ENCODE measurements at places on chromosomes 12 and 14.

DNA sequence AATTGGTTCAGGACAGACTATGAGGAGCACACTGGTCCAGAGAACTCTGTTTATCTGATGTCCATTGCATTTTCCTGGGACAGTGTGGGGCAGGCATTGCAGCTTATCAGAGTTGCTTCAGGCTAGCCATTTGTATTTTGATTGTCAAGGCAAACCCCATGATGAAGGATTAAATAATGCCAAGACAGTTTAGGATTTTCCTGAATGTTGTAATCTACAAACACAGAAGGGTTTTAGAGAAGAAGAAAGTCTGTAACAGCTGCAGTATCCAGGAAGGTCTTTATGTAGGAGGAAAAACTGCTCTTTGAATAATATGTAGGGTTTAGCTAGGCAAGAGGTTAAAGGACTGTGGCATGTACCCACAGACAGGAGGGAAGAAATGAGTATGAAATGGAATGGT lies 32.2 kb upstream of the UNC79 start:
- no peak for DNase-seq

DNA sequence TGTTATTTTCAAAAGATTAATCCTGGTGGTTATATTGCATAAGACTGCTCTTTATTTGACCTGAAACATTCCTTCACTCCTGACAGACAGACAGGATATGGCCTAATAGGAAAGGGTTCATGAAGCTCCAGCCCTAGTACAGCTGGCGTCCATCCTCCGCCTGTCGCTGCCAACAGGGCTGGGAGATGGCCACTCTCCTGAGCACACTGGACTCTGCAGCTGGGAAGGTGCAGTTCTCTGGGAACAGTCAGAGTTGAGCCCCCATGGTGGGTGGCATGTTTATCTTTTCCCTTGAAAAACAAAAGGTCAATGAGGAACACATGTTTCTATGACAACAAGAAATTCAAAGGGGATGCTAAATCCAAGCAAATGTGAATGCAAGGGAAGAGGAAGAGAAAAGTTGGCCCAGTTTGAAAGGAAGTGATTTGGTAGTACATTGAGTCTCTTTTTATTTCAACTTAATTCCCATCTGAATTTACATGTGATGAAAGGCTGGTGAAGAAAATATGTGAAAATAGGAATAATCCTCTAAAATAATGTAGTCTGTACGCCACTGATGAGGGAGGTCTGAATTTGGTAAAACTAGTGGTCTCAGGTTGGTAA lies 89.9 kb upstream of the DCN start:
- no peak for DNase-seq

DNA sequence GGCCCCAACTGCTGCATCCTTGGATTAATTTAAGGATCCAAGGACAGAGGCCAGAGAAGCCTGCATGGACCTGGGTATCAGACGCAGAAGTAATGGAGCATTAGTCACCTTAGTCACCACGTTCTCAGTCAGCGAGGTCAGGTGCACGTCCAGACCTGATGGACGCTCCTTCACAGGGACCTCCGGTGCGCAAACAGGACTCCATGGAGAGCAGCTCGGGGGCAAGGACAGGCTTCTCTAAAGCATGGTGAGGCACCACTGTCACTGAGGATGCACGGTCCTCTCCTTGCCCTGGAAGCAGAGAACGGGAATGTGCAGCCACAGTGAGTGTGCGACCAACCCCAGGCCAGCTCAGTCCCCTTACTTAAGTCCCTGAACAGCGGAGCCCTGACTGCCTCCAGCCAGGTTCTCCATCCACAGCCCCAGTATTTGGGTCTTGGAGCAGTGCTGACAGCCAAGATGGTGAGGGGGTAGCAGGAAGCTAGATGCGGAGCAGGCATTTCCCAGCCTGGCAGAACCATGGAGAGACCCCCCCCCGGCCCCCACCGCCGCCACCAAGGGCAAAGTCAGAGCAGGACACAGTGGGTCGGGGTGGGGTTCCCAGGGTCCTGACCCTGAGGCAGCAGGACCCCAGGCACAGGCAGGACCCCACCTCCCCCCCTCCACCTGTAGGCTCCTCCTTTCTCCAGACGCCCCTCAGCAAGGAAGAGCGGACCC lies 253.4 kb upstream of the SFSWAP start:
- DNase-seq = no peak

- no peak for DNase-seq
These were observed 44.3 kb downstream of the PELI2 start for GRCh38 chr14:56162476-56162875.

DNA sequence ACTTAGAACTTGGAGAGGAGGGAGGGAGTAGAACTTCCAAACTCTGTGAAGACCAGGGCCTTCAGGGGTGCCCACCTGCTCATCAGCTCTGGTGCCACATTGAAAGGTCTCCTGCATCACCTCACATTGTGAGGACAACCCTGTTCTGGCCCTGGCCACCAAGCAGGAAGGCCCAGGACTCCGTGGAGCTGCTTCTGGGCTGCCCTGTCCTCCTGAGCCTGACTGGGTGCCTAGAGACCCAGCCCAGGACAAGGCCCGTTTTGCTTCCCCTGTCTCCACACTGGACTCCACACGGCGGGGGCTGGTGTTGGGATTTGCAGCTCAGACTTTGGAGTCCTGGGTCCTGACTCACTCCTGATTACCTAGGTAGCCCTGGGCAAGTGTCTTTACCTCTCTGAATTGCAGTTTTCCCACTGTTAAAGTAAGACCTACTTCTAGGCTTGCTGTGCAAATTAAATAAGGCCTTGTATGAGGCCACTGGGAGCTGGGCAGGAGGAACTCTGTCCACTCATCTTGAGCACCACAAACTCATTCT lies 12.5 kb upstream of the KRT82 start:
- no peak for DNase-seq

- no peak for DNase-seq
These were observed 57.8 kb upstream of the METAP2 start for GRCh38 chr12:95416111-95416636.

DNA sequence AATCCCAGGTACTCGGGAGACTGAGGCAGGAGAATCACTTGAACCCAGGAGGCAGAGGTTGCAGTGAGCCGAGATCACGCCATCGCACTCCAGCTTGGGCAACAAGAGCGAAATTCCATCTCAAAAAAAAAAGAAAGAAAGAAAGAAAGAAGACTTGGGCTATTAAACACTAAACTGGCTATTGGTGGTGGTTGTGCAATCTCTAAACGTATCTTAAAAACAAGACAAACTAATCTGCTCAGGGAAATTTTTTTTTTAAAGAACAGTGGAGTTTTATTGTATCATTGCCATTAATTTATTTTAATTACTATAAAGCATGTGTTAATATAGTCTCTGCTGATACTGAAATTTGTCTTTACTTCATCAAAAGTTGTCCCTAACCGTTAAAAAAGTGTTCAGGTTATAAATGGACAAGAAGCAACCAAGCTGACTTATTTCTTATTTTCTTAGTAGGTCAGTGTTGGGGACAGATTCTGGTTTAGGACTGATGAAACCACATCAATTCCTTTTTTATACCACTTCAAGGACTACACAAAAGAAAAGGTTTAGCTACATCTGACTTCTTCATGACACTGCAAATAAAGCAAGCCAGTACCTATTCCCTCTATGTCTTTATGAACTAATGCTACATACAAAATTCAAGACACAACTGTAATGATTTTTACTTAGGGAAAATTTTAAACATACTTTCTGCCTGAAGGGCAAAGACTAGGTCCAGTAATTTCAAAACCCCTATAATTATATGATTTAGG lies 68.7 kb upstream of the KRAS start:
- no peak for DNase-seq

GRCh38 chr12:70386771-70387170 lies 20.7 kb downstream of the KCNMB4 start:
- no peak for DNase-seq

- no peak for DNase-seq
These were observed 42.9 kb downstream of the RBM19 start for GRCh38 chr12:113923251-113923650.

DNA sequence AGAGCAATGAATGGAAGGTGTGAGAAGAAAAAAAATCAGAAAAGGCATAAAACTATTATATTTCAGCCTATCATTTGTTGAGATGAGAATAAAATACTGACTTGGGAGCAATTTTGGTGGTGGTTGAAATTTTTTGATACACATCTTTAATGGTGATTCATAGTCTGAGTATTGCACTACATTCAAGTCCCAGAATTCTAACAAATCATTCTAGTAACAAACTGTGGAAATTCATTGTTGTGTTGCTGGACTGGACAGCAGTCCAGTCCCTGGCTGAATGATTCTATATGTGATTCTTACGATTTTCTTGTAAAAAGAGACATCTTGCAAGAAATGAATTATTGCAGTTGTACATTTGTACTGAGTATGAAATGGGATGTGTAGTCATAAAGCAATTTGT lies 268.6 kb downstream of the TRHDE start:
- no peak for DNase-seq

- DNase-seq = no peak
These were observed 3.5 kb downstream of the ULK1 start for GRCh38 chr12:131897875-131898274.

- DNase-seq = no peak
These were observed 47.7 kb downstream of the CCDC85C start for GRCh38 chr14:99556134-99556791.

- DNase-seq = no peak
These were observed 148.6 kb upstream of the SLC38A2 start for GRCh38 chr12:46521145-46521544.

GRCh38 chr12:68809190-68810026 lies 1.4 kb downstream of the MDM2 start:
- no peak for DNase-seq

- DNase-seq = no peak
These were observed 2.7 kb downstream of the PDE3A start for GRCh38 chr12:20370866-20371519.

GRCh38 chr14:96252323-96252998 lies 3.5 kb upstream of the BDKRB1 start:
- DNase-seq = no peak

DNA sequence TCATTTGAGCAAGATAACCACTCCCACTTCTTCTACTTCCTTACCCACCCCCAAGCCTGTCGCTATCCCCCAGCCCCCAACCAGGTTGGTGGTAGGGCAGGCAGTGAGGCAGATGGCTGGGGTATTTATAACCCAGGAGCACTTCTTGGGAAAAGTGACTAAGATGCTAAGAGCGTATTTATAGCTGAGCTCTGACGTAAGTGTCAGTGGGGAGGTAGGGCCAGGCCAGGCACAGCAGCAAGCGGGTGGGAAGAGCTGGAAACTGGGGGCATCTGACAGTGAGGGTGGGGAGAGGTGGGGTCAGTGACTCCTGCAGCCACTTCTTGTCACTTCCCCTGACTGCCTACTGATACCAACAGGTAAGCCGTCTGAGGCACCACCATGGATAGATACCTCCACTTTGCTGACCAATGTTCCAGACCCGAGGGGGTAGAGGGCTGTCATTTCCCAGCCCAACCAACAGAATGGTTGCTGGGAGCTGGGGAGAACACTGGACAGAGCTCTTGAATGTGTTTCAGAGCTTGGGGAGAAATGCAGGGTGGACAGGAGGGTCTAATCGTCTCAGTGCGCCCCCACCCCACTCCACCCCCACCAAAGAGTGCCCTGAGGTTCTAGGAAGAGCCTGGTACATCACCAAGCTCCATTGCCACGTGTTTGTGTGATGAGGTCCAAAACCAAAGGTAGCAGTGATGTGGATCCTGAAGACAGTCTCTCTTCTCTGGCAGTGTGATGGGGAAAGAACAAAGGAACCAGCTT lies 2.7 kb upstream of the INHBE start:
- no peak for DNase-seq

- no peak for DNase-seq
These were observed 37.6 kb downstream of the SPATA7 start for GRCh38 chr14:88422919-88423650.

GRCh38 chr12:85283560-85283959 lies 3.5 kb downstream of the ALX1 start:
- no peak for DNase-seq

- DNase-seq = no peak
These were observed 4.2 kb downstream of the TAMALIN start for GRCh38 chr12:52010692-52011601.

DNA sequence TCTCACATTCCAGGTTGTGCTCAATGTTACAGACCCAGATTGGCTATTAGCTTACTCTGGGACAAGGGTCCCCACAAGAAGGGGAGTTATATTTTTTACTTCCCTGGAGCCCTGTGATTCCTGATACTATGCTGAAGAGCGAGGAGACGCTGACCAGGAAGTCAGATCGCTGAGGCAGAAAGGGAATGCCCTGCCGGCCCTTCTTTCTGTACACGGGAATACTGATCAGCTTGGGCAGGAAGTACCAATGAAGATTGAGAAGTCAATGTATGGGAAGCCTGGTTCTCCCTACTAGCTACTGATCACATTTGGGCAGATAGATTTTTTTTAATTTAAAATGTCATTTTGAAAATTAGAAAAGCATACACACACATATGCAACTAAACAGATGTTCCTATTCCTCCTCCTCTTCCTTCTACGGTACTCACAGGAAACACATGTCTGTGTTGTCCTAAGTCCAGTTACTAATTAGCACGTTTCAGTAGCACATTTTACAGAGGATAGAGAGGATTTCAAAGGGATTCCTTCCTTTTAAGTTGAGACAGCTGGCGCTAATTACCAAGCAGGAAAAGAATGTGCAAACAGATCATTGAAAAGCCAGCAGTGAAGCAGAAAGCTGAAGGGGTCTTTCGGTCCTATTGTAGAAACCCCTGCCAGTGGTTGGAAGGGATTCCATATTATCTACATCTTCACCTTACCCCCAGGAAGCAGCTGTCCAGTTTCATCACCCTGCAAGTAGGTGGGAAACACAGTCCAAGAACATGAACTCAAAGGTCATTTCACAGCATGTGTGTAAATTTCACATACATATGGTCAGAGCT lies 292.4 kb downstream of the DUSP6 start:
- DNase-seq = no peak

DNA sequence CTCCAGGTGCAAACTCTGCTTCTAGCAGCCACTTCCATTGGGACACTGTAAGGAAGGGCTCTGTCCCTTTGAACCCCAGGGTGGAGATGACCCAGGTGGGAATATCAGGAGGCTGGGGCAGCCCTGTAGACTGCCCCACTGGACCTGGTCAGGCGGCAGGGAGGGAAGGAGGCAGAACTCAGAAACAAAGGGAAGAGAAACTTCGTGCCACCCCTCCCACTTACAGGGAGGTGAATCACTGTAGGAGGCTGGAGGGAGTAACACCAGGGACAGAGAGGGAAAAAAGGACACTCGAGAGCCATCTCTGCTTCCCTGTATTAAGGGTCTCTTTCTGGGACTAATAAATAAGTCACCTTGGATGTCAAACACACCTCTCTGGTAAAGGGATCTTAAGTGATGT lies 37.4 kb downstream of the ISCA2 start:
- DNase-seq = no peak

- no peak for DNase-seq
These were observed 70.2 kb upstream of the NCOR2 start for GRCh38 chr12:124637581-124637981.

DNA sequence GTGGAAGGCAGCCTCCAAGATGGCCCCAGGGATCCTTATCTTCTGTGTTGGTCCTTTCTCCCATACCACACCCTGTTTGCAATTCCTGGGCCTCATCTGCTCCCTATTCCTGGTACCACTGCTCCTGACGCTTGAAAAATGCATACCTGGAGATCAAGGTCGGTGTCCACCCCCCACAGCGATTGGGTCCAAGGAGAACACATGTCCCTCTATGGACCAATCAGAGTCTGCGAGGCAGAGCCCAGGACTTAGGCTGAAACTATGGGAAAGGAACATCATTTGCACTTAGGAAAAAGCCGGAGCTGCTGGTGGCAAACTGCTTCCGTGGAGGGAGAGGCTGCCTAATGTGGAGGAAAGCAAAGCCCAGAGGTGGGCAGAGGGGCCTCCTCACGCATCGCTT lies 33.3 kb upstream of the ITPK1 start:
- no peak for DNase-seq

- no peak for DNase-seq
These were observed 219.1 kb upstream of the C14orf180 start for GRCh38 chr14:104360501-104360900.

Data from stimulated activated CD4-positive, alpha-beta T cell treated with anti-CD3 and anti-CD28 coated beads, Interleukin-12 subunit alpha, Interleukin-12 subunit beta, amount 100 ng/mL, for 4 hours (primary cell).